Right kidney (tissue), 9 donors: ENCODE measurements at places on chromosomes 7 and 10.

DNA sequence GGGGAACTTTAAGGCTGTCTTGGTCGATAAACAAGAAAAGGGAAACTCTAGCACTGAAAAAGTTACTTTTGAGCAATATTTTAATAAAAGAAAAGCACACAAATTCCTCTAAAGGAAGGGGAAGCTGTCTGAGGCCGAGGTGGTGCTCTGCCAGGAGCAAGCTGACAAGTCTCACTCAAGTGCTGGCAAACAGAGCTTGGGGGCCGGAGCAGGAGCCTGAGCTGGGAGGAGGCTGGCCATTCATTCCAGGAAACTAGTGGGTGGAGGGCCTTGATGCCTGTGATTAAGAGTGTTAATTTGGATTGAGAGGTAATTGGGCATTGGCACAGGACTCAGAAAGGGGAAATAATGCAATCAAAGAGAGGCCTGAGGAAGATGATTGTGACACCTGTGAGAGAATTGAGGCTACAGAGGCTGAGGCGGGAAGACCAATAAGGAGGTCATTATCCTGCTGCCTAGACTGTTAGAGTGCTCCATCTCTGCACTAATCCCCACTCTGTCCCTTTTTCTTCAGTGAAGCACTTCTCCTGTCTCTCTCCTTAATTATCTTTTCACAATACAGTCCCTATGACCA lies 154.9 kb upstream of the COL1A2 start:
- DNase-seq = no peak

DNA sequence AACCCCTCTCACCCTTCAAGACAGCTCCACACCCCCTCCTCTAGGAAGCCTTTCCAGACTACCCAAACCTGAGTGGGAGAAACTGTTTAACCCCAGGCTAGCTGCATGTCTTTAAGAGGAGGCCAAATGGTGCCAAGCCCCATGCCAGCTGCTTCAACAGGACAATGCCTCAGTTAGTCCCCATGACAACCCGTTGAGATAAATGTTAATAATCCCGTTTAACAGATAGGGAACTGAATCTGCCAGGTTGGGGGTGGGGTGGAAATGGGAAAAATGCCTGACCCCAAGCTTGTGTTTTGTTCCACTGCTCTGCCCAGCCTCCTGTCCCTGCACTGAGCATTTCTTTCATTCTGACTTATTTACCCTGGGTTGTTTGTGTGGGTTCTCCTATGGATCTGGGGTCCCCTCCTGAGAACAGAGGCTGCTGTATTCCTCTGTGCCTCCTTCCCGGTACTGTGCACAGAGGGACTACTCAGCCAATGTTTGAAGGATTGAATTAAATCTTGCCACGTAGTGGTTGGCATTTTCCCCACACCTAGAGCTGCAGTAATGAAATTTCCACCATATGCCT lies 452.6 kb upstream of the ZMIZ1 start:
- DNase-seq = no peak

- DNase-seq = no peak
Observed at GRCh38 chr10:97190450-97190849, 4.7 kb upstream of the SLIT1 start.

DNA sequence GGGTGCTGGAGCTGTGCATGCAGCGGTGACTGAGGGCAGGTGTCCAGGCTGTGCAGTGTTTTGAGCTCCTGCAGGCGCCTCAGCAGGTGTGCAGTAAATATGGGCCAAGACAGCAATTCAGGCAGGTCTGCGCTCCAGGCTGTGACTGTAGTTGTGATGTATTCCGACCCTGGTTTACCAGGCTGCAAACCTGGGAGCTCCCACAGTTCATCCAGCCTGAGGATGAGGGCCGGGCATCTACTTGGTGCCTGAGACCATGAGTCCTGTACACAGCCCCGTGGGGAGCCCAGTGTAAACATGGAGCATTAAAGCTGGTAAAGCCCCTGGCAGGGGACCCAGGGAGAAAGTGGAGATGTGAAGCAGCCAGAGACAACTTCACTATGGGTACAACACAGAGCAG lies 82.8 kb downstream of the VOPP1 start:
- DNase-seq = no peak

DNA sequence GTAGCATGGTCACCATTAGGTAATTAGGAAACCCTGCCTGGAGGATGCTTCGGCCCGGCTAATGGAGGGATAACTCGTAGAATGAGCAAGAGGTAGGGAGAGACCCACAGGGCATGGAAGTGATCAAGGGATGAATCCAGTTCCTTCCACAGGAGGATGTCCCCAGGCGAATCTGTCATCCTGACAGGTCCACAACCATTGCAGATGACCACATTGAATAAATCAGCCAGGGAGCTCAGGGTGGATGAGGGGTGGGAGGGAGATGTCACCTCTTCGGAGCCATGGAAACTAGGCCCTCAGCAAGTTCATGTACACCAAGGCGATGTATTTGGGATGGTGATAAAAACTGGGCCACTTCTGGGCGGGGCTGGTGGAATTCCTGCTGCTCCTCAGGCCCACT lies 28.5 kb downstream of the SH3PXD2A start:
- DNase-seq = no peak

GRCh38 chr10:90530521-90530920 lies 327.3 kb downstream of the HTR7 start:
- DNase-seq = no peak

- DNase-seq = no peak
Observed at GRCh38 chr7:132709971-132710567, 133.8 kb upstream of the PLXNA4 start.

- no peak for DNase-seq
Observed at GRCh38 chr10:127888521-127889312, 4.0 kb downstream of the CLRN3 start.

GRCh38 chr7:66055321-66055956 lies 20.2 kb upstream of the ASL start:
- no peak for DNase-seq

DNA sequence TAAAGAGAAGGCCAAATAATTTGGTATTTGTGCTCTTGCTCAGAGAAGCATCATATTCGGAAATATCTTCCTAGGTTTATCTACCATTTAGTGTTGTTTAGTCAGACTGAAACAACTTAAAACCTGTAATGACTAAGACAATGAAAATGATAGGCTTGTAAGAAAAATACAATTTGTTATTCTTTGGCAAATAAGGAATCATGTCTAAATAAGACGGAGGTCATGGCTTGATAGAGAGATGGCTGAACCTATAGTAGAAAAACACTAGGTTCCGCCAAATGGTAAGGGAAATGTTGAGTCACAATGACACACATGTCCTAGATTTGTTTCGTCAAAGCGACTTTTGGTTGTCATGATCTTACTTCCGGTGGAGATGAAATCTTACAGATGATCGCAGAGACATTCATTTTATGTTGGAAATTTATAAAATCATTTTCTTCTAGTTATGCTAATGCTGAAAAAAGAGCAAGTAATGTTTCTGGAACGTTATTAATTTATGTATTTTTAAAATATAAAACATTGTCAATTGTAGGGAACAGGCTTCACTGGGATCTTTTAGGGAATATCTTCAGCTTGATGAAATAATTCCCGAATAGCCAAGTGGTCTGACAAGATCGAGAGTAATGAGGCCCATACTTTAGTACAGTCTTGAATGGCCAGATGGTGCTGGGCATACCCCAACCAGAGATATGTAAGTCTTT lies 1.0 kb downstream of the SRGN start:
- no peak for DNase-seq

DNA sequence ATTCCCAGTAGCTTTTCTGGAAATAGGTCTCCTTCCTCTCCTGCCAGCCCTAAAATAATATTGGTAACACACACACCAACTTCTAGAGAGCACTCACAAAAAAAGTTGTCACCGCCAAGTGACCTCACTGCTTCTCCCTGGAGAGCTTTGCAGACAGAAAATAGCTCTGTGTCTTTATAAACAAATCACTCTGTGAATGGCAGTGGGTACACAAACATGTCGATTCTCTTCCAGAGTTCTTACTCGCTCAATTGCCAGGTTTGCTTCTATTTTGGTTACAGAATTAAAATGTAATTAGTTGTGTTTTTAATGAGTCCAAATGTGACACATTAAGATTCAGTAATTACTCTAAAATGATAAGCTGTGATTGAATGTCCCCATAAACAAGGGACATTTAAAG lies 649.2 kb upstream of the C7orf33 start:
- no peak for DNase-seq

GRCh38 chr7:99137411-99138180 lies 6.3 kb downstream of the SMURF1 start:
- peak; percentile 50 for DNase-seq

- peak; percentile 76 for DNase-seq
Observed at GRCh38 chr10:93438613-93439253, 43.4 kb downstream of the MYOF start.

- no peak for DNase-seq
Observed at GRCh38 chr10:21993360-21994001, 10.0 kb downstream of the DNAJC1 start.

- DNase-seq = no peak
Observed at GRCh38 chr7:39583539-39583938, 17.3 kb downstream of the YAE1 start.

GRCh38 chr10:82674036-82674435 lies 799.0 kb downstream of the NRG3 start:
- DNase-seq = no peak

GRCh38 chr7:55065511-55066229 lies 46.9 kb downstream of the EGFR start:
- no peak for DNase-seq

DNA sequence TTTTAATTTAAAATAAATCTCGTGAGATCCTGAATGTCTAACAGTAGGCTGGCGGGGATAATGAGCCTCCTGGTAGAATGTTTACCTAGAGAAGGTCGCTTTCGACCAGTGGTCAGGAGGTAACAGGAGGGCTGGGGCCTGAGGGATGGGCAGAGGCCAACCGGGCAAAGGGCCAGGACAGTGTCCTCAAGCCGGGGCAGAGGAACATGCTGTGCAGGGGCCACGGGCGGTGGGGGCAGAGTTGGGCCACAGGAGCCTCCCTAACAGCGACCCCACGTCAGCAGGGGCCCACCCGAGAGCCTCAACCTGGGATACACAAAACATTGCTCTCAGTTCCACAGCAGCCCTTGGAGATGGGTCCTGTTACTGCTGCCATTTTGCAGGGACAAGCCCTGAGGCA lies 14.5 kb downstream of the CFAP46 start:
- no peak for DNase-seq

- DNase-seq = peak; percentile 47
Observed at GRCh38 chr10:92291921-92292845, 1.2 kb downstream of the MARCHF5 start.

GRCh38 chr10:126558881-126559280 lies 111.6 kb downstream of the C10orf90 start:
- no peak for DNase-seq

DNA sequence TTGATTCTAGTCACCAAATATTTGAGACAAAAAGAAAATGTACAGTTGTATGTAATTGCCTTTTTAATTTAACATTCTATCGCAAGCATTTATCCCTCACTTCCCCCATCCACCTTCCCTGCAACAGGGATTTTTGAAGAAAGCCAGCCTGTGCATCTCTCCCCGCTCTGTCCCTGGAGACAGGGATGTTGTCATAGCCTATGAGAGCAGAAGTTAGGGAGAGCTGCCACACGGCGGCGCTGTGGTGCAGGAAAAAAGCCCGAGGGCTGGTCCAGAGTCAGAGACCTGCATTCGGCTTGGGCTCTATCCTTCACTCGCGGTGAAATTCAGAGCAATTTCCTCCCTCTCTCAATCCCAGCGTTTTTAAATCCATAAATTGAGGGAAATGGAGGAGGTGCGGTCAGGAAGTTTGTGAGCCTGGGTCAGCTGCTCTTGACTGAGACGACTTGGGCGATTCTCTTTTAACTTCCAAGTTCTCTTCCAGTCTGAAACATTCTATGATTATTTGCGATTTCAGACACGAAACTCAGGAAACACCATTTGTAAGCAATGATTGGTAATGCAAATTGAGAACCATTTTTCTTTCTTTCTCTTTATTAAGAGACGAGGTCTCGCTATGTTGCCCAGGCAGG lies 17.5 kb downstream of the HKDC1 start:
- peak; percentile 65 for DNase-seq

- no peak for DNase-seq
Observed at GRCh38 chr10:71161425-71161824, 50.9 kb upstream of the UNC5B start.

GRCh38 chr10:94293354-94293753 lies 69.4 kb downstream of the NOC3L start:
- DNase-seq = no peak

DNA sequence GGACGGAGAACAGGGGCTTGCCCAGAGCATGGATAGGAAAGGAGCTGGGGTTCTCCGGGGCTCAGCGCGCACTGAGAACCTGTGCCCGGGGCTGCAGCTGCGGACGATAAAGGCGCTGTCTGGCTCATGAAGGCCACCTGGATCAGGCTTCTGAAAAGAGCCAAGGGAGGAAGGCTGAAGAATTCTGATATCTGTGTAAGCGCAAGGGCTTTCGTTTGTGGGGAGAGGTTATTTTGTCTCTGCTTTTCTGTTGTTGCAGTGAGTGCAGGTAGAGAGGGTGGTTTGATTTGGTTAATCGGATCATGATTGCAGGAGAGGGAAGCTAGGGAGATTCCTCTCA lies 250.5 kb downstream of the NSUN6 start:
- DNase-seq = peak; percentile 49

GRCh38 chr10:301536-301935 lies 166.3 kb downstream of the ZMYND11 start:
- DNase-seq = no peak

- DNase-seq = no peak
Observed at GRCh38 chr10:91569522-91569921, 63.3 kb downstream of the PPP1R3C start.

DNA sequence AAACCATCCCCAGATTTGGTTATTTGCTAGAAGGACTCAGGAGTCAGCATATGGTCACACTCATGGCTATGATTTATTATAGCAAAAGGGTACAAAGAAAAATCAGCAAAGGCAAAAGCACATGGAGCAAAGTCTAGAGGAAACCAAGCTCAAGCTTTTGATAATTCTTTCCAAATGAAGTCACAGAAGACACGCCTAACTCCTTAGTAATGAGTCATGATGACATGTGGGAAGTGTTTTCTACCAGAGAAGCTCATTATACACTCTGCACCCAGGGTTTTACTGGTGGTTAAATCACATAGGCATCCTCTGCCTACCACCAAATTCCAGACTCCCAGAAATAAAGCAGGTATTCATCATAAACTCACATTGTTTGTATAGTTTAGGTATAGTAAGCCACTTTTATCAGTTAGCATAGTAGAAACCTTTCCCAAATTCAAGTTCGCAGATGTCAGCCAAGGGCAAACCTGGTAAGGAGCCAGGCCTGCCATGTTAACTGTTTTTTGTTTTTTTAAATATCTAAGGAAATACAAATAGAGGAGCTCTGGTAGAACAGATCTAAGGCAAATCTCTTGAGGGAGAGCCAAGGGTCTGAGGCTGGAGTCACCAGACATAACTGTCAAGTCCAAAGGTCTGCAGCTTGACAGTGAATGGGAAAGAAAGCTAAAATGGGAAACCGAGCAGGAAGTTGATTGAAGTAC lies 15.4 kb upstream of the HIBADH start:
- DNase-seq = no peak

DNA sequence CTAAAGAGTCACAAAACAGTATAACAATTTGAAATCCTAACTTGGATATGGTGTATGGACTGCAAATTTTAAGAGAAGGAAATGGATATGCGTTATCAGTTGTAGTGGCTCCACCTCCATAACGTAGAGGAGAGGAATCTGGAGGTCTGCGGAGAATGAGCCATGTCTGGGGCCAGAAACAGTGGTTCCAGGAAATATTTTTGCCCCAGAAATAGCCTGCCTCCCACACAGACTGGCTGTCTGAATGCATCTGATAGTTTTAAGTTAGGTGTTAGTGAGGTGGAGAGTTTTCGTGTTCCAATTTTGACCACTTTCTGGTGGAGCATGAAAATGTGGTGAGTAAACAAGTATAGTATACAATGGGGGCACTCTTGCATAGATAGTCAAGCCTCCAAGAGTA lies 1.6 kb downstream of the PHTF2 start:
- no peak for DNase-seq
